NCI-H1092 (cell line): ENCODE measurements at places on chromosomes 11 and 22.

DNA sequence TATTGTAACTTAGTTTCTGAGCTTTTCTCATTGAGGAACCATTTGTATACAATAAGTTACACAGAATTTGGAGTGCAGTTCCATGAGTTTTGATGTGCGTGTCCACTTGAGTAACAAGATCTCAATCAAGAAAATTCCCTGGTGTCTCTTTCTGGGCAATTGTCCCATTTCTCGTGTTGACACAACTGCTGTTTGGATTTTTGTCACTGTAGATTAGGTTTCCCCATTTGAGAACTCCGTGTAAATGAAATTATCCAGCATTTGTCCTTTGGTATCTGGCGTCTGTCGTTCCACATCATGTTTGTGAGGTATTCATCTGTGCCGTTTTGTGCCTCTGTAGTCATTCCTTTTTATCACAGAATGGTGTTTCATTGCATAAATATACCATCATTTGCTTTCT lies 547.0 kb downstream of the TBC1D22A start:
- DNase-seq, result no peak

GRCh38 chr22:45207981-45208664 lies 32.6 kb downstream of the KIAA0930 start:
- DNase-seq, result no peak

GRCh38 chr11:47536915-47537314 lies 16.0 kb downstream of the CELF1 start:
- no peak for DNase-seq

GRCh38 chr11:120797143-120797542 lies 226.8 kb upstream of the TBCEL start:
- DNase-seq, result no peak

DNA sequence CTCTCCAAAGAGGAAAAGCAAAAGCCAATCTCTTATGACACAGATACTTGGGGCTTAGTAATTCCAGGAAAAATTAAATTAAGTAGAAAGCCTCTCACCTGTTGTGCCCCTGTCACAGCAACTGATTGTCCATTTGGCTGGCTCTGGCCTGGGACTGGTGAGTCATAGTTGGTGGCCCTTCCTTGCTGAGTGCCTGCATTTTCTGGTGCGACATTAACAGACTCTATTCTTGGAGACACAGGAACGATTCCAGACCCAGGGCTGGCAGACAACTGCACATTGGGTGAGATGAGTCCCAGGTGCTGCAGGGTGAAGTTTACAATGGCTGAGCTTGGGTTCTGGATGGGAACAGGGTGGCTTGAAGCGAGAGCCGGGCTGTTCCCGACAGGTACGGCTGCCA lies 15.6 kb downstream of the E2F8 start:
- no peak for DNase-seq

DNA sequence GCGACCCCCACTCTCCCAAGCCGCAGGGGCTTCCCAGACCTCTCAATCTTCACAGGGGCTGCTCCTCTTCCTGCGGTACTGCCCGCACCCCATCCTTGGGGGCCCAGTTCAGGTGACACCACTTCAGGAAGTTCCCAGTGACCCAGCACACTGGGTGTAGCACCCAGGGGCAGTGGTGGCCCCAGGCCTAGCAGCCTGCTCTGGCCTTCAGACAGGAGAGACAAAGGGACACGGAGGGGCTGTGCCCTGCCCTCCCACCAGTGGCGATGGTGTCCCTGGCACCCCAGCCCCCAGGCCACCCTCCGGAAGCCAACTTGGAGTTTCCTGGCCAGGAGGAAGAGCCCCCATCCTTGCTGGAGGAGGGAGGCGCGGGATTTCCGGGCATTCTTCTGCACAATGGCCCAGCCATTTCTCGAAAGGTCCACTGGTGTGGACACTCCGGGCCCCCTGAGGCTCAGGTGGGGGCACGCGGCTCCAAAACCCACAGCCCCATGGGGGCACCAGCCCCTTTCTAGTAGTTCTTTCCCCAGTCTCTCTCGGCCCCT lies 978 bp upstream of the CLDN5 start:
- DNase-seq, result no peak

- no peak for DNase-seq
Measured at GRCh38 chr22:20552443-20553401, 45.3 kb downstream of the MED15 start.

DNA sequence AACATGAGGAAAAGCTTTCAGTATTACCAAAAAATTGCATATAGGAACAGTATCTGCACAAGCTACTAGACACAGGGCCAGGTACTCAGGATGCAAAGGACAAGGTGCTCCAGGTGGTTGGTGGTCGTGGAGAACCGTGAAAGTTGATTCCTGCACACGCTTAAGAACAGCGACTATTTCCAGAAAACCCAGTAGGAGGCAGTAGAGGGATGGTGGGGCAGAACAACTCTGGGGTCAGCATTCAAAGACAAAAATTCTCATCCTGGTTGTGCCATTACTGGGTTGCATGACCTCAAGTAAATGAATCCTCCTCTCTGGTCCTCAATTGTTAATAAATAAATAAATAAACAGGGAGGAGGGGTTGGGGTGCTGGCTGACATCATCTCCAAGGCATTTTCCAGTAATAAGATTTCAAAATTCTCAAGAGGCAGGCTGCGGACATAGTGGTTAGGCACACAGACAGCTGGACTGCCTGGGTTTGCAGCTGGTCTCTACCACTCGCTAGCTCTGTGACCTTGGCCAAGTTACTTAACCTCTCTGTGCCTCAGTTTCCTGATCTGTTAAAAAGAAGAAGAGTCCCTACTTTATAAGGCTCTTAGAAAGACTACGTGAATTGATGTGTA lies 89.6 kb downstream of the ISX start:
- DNase-seq, result no peak

GRCh38 chr22:35749808-35750207 lies 32.1 kb downstream of the APOL5 start:
- no peak for DNase-seq

DNA sequence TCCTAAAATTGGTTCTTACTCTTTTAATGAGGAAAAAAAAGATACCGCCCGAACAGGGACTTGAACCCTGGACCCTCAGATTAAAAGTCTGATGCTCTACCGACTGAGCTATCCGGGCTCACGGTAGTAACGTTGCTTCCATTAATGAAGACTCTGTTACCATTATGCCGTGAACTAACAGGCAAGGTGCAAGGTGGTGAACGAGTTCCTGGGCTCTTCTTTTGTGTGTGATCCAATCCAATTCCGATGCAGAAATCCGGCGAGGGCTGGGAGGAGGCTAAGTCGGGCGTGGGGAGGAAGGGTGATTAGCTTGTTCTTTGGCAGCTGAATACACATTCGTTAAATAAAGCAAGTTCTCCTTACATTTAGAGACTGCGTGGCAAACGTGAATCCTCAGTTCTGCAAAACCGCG lies 49.0 kb downstream of the OR4D9 start:
- peak; percentile 79 for DNase-seq

GRCh38 chr11:35170503-35170902 lies 31.5 kb downstream of the CD44 start:
- DNase-seq, result no peak

DNA sequence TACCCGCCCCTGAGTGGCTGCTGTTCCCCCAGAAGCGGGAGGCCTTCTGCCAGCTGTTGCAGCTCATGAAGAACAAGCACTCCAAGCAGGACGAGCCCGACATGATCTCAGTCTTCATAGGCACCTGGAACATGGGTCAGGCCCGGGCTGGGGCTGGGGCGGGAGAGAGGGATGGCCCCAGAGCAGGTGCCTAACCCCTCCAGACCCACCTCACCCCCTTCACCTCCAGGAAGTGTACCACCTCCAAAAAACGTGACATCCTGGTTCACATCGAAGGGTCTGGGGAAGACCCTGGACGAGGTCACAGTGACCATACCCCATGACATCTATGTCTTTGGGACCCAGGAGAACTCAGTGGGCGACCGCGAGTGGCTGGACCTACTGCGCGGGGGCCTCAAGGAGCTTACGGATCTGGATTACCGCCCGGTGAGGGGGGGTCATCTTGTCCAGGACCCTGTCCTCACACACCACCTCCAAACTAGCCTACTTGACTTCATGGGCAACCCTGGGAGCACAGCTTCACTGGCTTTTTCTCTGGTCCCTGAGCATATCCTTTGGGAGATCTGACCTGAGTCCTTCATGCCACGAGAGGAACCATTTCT lies 6.3 kb downstream of the INPPL1 start:
- no peak for DNase-seq

DNA sequence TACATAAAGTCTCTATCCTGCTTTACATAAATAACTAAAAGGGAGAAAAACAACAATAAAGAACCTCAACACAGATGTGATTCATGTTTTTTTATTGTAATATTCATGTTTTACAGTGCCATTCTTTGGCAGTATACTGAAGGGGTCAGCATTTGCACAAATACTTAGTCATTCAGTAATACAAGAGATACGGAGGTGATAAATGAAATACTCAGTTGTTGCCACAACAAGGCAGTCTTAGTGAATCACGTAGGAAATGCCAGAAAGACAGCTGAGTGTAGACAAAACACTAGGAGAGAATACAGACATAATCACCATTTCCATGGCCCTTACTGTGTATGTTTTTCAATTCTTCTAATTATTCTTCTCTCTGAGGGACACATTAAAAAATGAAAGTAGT lies 910.4 kb downstream of the METTL15 start:
- no peak for DNase-seq

- DNase-seq, result no peak
Measured at GRCh38 chr11:92026664-92027063, 198.0 kb upstream of the FAT3 start.

DNA sequence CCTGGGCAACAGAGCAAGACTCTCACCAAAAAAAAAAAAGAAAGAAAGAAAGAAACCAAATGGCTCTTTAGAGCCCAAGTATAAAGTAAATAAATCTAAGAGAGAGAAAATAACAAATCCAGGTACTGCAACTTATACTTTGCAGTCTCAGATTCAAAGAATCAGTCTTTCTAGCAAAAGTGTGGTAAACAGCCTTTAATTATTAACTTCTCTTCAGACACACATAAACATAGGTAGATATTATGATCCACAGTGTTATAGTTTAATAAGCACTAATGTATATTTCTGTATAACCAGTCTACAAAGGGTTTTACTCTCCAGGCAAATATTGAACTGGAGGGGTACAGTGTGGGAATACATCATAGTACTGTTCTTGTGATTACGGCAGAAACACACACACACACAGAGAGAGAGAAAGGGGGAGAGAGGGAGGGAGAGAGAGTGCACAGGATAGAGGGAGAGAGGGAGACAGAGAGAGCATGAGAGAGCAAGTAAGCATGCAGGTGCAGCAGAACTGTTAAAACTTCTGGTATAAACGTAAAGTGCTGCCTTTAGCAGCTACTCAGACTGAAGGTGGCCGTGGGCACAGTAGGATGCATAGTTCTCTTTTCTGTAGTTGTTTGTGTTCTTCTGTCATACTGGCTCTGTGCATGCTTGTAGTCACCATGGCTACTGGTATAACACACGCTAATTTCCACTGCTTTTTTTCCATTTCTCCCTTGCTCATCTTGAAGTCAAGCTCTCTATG lies 32.3 kb downstream of the MTMR2 start:
- DNase-seq, result no peak

DNA sequence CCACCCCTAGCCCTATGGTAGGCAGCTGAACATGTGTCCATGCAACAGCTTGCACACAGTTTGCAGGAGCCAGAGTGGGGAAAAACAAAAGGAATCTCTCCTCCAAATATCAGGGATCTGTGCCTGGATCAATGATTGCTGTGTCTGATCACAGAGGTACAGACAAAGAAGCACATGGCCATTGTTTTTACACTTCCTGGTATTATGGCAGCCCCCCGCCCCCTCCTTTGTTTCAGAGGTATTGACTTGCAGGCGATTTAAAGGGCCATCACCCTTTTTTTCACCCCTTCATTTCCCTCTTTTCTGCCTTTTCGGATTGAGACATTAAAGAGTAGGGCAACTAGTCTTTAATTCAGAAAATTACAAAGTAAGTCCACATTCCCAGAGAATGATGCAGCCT lies 453.0 kb upstream of the LUZP2 start:
- no peak for DNase-seq

DNA sequence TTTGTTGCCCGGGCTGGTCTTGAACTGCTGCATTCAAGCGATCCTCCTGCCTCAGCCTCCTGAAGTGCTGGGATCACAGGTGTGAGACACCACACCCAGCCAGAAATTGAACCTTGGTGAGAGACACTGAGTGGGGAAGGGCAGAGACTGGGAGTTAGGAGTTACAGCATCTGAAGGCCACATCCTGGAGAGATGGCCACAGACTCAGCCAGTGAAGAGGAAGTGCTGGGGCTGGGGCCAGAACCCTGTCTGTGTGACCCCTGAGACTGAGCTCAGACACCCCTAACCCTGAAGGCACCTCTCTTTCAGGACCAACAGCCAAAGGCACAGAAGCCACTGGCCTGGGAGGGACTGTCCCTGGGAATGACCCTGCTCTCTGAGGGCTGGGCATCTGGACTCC lies 33.8 kb downstream of the TXN2 start:
- DNase-seq, result no peak

GRCh38 chr22:23836281-23836680 lies 2.5 kb downstream of the DERL3 start:
- DNase-seq, result no peak

DNA sequence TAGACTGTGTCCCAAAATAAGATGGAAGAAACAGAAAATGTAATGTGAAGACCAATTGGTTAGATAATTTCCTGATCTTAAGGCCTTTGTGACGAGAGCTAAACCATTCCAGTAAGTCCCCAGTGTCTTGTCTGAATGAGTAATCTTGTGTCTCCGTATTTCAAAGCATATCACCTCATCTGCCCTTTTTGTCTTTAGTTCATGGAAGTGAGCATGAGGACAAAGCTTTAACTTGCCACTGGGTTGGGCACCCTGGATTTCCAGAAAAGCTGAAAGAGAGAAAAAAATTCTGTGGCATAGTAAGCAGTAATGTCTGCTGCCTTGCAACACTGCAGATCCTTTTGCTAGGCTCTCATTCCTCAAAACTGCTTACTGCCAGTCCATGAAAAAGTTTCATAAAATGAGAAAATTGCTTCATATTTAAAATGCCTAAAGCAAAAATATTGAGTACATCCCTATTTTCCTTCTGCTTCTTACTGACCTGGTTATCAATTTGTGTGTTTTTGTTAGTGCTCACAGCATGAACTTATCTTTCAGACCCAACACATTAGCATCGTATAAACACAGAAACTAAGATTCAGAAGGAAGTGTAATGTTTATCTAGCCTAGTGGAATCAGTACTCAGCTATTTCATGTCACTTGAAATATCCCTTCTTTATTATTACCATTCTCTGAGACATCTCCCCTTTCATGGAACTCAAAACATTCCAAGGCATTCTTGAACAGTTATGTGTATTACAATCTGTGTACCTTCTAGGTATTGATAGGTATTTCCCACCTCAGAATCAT lies 5.3 kb downstream of the CASP12 start:
- DNase-seq, result no peak

- no peak for DNase-seq
Measured at GRCh38 chr22:26143806-26144325, 25.4 kb upstream of the SEZ6L start.

DNA sequence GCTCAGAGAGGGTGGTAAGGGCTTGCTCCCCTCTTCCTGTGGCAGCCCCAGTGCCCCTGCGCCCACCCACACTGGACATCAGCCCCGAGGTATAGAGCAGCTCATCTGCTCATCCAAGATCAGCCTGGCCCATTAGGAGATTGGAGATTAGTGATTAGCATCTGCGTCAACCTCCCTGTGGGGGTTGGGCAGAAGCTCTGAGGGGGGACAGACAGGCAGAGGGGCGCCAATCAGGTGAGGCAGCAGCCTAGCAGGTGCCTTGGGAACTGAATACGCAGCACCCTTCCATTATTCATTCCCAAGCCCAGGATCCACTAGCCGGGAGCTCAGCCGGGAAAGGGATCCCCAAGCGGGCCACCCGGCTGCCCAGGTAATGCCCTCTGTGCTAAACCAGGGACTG lies 11.0 kb downstream of the SMTN start:
- no peak for DNase-seq

- no peak for DNase-seq
Measured at GRCh38 chr11:70352601-70353000, 45.7 kb upstream of the CTTN start.
